ENCODE measurements at places on chromosomes 6 and 20. TPM values are rescaled to one million over a fixed set of nuclear protein-coding genes. Genes with fewer than 3 reads are reported as not detected.

Gene OR2J3
- not detected for total RNA-seq

Gene SNHG17
- total RNA-seq, result 13.7 TPM

Gene GMPR
- total RNA-seq, result 19.3 TPM

Gene LRRN4
- not detected for total RNA-seq

Gene FKBP1C
- total RNA-seq, result 0.38 TPM

Gene ACTL10
- 1.6 TPM for total RNA-seq

Gene STMN3
- 0.69 TPM for total RNA-seq

Gene RIPOR3
- total RNA-seq, result 0.63 TPM

Gene HCK
- 0.06 TPM for total RNA-seq

Gene LGSN
- total RNA-seq, result not detected

Gene RFX6
- not detected for total RNA-seq

Gene EFCAB8
- under 0.01 TPM for total RNA-seq

Gene DUSP15
- 0.57 TPM for total RNA-seq

Gene KIAA1755
- total RNA-seq, result 0.16 TPM

Gene PSMG4
- 30.6 TPM for total RNA-seq

Gene TMEM170B
- total RNA-seq, result 3.6 TPM

Gene IL17F
- total RNA-seq, result not detected

Gene DTD1
- 66.1 TPM for total RNA-seq

Gene PTK6
- total RNA-seq, result 0.13 TPM

Gene CRISP3
- not detected for total RNA-seq

Gene AKAP12
- 553 TPM for total RNA-seq

Gene TMEM244
- not detected for total RNA-seq

Gene SAMD5
- total RNA-seq, result 0.65 TPM

Gene TRIM15
- not detected for total RNA-seq

Gene ABRACL
- total RNA-seq, result 27.8 TPM

Gene NOX3
- not detected for total RNA-seq

Gene PKIB
- not detected for total RNA-seq

Gene SLC52A3
- not detected for total RNA-seq

Gene TAF8
- 19.7 TPM for total RNA-seq

Gene MUC21
- total RNA-seq, result not detected

Gene MAP3K7
- 33.4 TPM for total RNA-seq

Gene TRIM31
- not detected for total RNA-seq

Gene TFAP2C
- under 0.01 TPM for total RNA-seq

Gene NRSN2
- 22.8 TPM for total RNA-seq

Gene KIF6
- not detected for total RNA-seq

Gene MCHR2
- total RNA-seq, result not detected

Gene GSTA2
- not detected for total RNA-seq

Gene SLC22A23
- total RNA-seq, result 70.5 TPM

Gene EPPIN
- total RNA-seq, result not detected

Gene RSPO4
- not detected for total RNA-seq

Gene TGM3
- not detected for total RNA-seq

Gene MYBL2
- 17.3 TPM for total RNA-seq

Gene NHLRC1
- 1.2 TPM for total RNA-seq

Gene CDH22
- 0.57 TPM for total RNA-seq

Gene PAK5
- total RNA-seq, result not detected

Gene BMP7
- total RNA-seq, result not detected

Gene NR2E1
- total RNA-seq, result not detected

Gene TCP11
- total RNA-seq, result not detected

Gene PI16
- total RNA-seq, result not detected

Gene BANF2
- total RNA-seq, result not detected

Gene SLC22A3
- not detected for total RNA-seq

Gene FABP7
- not detected for total RNA-seq

Gene SLC35B3
- 11.8 TPM for total RNA-seq

Gene MOCS1
- 15.1 TPM for total RNA-seq

Gene AFG1L
- 1.6 TPM for total RNA-seq

Gene ZSCAN31
- total RNA-seq, result 21.3 TPM
